Epithelial cell of proximal tubule (primary cell): ENCODE measurements at places on chromosomes 16 and 17.

DNA sequence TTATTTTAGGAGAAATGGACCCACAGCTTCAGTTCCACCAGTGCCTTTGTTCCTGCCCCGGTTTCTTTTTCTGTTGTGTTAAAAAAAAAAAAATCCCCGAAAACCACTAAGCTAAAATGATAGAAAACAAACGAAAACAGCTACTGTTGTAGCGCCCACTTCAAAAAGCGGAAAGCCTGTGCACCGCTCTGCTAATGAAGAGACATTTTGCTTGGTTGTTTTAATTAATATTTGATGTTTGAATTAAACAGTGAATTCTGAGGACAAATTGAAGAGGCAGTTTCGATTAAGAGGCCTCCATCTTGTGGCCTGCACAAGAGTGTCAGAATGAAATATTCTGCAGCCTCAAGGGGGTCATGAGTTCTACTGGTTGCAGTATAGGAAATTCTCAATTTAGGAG is 186.7 kb downstream of the RPTOR start:
- no peak for DNase-seq

- DNase-seq: no peak
Measured at GRCh38 chr17:78224231-78225087, 7.0 kb upstream of the TMEM235 start.

DNA sequence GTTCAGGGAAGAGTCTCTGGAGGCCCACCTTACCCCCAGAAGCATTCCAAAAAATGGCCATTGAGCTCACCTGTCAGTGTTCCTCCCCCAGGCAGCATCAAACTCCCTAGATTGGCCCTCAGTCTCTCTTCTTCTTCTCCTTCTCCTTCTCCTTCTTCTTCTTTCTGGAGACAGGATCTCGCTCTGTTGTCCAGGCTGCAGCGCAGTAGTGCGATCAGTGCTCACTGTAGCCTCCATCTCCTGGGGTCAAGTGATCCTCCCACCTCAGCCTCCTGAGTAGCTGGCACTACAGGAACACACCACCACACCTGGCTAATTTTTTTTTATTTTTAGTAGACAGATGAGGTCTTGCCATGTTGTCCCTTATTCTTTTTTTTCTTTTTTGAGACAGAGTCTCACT is 16.4 kb upstream of the WNT3 start:
- no peak for DNase-seq

- no peak for DNase-seq
Measured at GRCh38 chr17:62085511-62086408, 20.7 kb upstream of the MED13 start.

- no peak for DNase-seq
Measured at GRCh38 chr16:26963109-26963508, 103.6 kb upstream of the C16orf82 start.

- DNase-seq: no peak
Measured at GRCh38 chr17:57868007-57868909, 18.4 kb upstream of the MRPS23 start.

GRCh38 chr17:55606488-55606815 is 95.2 kb upstream of the SMIM36 start:
- no peak for DNase-seq

DNA sequence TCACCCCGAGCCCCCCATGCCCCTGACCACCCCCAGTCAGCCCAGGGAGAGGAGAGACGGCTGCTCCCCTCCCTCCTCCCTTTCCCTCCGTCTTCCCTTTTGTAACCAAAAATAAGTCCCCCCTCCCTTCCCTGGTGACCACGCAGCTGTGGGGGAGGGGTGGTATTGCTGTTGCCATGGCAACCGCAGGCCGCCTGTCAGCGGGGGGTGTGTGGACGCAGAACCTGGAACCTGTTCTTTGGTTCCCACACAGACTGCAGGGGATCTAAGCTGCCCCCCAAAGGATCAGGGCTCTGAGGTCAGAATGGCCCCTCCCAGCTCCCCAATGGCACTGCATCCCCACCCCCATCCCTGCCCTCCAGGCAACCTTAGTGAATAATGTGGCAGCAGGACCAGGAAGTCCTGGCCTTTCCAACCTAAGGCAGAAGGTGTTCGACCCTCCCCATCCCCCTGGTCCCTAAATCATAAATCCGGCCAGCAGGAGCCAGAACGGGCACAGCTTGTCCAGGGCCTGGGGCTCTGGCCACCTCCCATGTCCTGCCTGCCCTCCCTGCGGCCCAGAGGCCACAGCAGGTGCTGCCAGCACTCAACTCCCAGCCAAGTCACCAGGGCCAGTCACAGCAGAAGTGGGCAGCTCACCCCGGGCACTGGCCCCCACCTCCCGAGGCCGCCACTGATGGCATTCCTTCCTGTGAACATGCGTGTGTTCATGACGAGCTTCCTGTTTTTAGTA is 12.0 kb downstream of the CA4 start:
- DNase-seq: no peak

GRCh38 chr17:79788989-79789942 is 7.6 kb downstream of the CBX8 start:
- no peak for DNase-seq

DNA sequence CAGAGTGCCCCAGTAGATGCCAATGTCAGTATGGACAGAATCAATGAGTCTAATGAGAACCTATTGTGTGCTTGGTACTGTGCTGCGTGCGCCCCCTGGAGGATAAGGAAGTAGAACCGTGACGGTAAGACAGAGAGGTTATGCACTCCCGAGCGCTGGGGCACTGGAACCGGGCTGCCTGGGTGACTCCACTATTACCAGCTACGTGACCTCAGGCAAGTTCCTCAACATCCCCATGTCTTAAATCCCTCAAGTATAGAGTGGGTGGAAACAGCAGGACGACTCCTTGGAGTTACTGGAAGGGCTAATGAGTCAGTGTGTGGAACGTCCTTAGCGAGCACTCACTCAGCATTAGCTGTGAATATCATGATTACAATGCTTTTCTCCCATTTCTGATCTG is 16.2 kb downstream of the CHST4 start:
- DNase-seq: no peak

GRCh38 chr17:8151120-8151640 is 1.0 kb downstream of the PER1 start:
- no peak for DNase-seq

DNA sequence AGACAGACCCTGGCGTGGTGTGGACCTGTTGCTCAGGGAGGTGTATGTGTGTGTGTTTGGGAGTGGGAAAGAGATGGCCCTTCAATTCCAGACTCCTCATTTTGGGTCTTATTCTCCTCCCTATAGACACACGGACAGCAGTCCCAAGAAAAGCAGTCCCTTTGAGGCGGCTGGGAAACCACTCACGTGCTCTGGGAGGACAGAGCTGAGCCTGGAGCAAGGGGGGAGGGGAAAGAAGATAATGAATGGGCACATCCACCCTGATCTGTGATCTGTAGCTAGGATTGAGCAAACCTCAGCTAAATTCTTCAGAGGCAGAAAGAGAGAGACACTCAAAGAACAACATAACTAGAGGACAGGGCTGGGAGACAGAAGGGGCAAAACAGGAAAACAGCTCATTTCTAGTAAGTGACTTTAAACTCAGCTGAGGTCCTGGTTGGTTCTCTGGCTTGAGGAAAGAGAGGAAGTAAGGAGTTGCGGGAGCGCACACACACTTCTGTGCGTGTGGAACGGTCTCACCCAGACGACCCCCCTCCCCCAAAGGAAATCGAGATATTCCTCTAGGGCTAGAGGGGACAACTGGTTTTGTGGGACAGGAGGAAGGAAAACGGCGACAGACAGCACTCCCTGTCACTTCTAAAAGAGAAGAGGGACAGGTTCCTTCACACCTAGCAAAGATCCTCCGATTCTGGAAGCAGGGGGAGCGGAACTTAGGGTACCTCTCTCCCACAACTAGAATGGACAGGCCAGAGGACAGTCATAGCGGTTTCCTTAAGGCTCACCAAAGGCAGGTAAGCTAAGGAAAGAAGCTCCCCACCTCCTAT is 658 bp downstream of the RAB5C start:
- DNase-seq: no peak

DNA sequence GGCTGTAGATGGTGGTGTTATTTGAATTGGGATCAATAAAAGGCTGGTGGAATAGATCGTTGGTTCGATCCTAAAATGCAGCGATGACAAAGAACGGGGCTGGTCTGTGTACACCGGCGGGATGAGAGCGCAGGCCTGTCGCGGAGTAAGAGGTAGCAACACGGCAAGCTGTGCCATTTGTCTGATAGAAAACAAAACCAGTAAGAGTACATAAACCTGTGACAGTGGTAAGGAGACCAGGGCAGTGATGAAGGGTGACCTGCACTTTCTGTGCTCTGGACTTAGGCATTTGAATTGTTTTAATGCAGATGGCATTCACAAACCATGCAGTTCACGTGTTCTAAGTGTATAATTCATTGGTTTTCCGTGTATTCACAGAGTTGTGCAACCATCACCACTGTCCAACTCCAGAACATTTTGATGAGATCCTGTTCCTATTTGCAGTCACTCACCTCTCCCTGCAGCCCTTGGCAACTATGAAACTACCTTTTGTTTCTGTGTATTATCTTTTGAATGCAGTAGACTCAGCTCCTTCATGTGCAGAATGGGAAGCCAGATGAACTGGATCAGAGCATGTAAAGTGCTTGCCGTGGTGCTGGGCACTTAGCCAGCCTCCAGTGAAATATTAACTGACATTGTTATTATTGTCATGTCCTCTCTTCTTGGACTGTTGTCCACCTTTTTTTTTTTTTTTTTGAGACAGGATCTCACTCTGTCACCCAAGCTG is 286.1 kb downstream of the SNX29 start:
- peak; percentile 72 for DNase-seq

DNA sequence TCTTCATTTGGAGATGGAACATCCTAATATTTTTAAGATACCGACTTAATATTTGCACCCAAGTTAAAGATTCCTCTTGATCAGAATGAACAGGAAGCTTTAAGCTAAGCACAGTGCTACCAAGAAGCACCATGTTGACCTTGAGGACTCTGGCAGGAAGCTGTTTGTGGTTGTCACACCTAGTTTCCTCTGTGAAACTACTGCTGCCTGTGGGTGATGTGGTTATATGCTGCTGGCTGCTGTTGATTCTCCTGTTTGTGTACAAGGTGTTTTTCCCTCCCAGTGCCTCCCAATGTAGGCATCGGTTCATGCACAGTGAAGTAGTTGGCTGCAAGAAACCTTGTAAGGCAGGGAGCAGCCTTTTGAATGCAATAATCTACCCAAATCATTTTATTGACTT is 23.4 kb downstream of the RBL2 start:
- no peak for DNase-seq

DNA sequence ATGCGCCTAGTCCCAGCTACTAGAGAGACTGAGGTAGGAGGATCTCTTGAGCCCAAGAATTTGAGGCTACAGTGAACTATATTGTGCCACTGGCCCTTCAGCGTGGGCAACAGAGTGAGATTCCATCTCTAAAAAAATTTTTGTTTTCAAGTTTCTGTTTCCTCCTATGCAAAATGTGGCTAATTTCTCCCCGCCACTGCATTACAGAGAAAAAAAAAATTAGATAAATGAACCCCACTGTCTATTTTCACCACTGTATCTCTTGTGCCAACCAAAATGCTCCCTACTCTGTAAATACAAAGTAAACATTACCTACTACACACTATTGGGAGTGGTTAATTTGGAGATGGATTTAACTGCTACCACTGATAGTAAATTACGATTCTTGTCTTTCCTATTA is 2.0 kb downstream of the MARF1 start:
- no peak for DNase-seq

- DNase-seq: no peak
Measured at GRCh38 chr17:79183293-79184158, 108.9 kb downstream of the ENGASE start.

- DNase-seq: no peak
Measured at GRCh38 chr16:89031715-89032659, 55.0 kb upstream of the CBFA2T3 start.

- DNase-seq: peak; percentile 76
Measured at GRCh38 chr16:51524555-51525373, 373.7 kb upstream of the SALL1 start.

DNA sequence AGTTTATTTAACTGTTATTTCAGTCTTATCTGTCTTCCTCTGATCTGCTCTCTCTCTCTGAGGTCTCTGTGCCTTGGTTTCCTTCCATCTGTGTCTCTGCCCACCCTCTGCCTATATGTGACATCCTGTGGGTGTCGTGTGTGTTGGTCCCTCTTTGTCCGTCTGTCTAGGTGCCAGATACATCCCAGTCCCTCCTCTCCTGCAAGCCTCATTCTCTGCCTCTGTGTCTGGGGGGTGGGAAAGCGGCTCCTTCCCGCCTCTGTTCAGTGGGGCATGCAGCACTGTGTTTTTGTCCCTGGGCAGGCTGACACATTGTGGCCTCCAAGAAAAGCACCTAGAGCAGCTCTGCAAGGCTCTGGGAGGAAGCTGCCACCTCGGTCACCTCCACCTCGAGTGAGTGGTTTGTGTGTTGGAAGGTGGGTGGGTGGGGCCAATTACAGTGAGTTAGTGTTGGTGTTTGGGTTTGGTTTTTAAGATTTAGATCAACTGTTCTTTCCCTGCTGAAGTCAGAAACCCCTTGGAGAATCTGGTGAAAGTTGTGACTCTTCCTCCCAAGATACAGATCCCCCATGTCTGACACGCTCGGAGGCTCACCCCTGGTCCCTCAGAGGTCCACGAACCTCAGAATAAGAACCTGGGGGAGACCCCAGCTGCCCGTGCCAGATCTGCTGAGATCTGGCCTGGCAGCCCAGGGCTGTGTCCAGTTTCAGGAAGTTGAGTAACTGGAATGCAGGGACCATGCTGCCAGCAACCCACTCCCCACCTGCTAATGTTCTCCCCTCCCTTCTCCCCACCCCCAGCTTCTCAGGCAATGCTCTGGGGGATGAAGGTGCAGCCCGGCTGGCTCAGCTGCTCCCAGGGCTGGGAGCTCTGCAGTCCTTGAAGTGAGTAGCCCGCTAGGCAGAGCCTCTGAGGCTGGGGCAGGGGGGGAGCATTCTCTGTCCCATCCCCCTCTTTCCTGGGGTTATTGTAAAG is 50.9 kb upstream of the CPNE2 start:
- no peak for DNase-seq

DNA sequence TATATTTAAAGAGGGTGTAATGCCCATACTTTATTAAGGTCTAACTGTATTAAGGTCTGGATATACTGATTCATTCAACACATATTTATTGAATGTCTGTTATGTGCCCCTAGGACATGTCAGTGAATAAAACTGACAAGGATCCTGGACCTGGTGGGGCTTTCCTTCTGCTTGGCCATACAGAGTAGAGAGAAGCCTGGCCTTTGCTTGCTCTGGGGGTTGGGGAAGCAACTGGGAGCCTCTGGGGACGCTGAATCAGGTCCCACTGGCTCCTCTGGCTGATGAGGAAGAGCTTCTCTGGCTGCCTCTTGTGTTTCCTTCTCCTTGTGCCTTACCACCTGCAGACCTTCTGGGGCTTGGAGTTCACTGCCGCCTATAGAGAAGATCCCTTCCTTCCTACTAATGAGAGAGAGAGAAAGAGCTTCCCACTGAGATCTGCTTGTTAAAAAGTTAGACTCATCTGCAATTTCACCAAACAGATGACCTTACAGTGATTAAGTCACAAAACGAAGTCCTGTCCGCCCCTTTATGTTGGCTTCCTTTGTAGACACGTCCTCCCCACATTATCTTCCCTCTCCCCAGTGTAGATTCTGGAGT is 49.7 kb downstream of the MSI2 start:
- DNase-seq: no peak

GRCh38 chr17:42744283-42744805 is 496 bp downstream of the EZH1 start:
- DNase-seq: no peak

- DNase-seq: no peak
Measured at GRCh38 chr16:51146256-51146924, 4.7 kb downstream of the SALL1 start.

GRCh38 chr16:3004319-3004718 is 8.4 kb upstream of the CLDN9 start:
- DNase-seq: no peak

- no peak for DNase-seq
Measured at GRCh38 chr16:82027629-82028064, 7.4 kb upstream of the HSD17B2 start.
